NCI-H69 (cell line): ENCODE measurements at places on chromosomes 4 and X.

DNA sequence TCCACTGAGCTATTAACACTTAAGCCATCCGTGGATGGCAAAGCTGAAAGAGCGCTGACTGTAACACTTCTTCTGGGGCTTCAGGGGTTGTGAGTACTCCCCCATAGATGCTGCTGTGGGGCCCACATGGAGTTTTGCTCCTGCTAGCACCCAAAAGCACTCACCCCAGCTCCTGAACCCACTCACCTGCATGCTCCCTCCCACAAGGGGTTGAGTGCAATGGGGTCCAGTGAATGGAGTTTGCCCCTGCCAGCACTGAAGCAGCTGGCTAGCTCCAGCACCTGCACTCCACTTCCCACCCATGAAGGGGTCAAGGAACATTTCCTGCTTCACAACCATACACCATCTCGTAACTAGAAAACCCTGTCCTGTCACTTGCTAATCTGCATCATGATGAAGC lies 78.9 kb downstream of the IL21 start:
- DNase-seq: no peak

DNA sequence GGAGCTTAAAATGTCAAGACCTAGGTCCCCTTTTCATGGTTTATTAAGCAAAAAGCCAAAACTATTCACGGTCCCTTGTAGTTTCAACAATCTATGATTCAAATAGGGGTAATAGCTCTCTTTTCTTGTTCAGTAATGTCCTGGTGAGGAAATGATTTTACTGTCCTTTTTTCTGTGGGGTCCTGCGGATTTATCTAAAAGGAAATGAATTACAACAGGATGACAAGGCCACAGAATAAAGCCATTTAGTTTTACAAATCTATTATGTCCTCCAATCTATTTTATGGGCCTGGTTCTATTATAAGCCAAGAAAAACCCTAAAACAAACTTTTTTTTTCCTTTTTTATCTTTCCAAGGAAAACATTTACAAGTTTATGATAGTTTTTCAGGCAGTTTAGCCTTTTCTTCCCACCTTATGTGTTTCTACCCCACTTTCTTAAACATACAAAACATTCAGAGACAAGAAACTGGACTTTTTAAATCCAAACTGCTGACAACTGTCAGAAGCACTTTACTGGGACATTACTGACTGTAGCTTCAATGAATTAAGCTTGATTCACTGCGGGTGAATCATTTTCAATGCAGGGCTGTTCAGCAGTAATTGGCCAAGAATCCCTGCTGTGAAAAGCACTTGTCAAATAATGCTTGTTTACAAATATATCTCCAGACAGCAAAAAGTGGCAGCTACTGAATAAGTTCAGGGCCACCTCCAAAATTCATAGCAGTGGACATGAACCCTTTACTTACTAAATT lies 4.3 kb downstream of the EPHA5 start:
- DNase-seq: peak; percentile 96

DNA sequence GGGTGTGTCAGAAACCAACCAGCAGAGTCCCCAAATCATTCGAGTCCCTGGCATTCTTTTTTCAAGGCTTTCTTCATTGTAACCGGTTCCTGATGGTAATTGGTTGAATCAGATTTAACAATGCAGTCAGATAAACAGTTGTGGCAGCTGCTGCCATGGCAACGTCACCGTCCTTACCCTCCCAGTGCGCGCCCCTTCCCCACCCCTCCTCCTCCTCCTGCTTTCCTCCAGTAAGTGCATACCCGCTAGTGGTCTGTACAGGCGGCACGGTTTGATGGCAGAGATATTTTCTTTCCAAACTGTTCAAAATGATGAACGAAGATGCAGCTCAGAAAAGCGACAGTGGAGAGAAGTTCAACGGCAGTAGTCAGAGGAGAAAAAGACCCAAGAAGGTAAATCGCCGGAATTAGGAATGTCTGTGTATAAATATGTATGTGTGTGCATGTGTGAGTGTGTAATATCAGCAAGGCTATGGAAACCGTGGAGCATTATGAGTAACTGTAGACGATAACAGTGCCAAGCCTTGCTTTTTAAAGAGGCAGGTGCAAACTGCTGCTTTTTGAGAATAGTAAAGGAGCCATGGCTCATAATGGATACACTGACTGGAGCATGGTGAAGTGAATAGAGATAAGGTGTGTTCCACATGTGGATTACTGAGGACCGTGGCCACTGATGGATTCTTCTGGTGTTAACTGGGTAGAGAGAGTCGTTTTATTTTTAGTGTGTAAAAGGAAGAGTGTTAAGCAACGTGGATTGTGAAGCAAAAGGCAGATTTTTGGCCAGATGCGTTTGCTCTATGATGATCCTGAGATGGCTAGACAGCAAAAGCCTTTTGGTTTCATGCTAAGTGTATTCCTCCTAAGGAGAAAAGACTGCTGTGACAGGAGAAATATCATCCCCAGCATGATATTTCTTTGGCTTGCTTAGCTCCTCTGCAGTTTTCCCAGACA lies at the start of gene ANK2:
Gene ANK2 (plus strand): TSS at position 233 of the 950 bp plus-strand sequence. CDS start 76 bp downstream, at position 309.
- DNase-seq: peak; percentile 93

- no peak for DNase-seq
Observed at GRCh38 chrX:85140964-85141363, 102.6 kb downstream of the SATL1 start.

DNA sequence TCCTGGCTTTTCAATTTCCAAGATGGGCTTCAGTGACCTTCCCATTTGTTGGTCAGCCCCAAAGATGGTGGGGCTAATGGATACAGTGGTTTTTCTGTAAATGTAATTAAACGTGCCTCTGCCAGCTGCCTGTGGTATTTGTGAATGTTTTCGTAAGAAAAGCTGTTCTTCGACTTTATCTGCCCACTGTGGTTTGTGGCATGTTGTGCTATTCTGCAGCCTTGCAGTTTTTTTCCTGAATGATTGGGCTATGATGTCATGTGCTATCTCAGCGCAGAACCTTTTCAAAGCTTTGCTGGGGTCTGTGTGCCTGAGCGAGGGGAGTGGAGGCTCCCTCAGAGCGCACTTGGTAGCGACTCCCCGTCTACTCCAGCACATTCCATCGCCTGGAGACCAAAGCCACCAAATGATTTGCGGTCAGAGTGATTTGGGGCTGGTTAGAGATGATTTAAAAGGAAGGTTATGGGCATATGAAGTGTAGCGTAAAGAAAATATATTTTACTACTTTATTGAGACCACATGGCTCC lies 137.5 kb downstream of the PALLD start:
- DNase-seq: no peak

DNA sequence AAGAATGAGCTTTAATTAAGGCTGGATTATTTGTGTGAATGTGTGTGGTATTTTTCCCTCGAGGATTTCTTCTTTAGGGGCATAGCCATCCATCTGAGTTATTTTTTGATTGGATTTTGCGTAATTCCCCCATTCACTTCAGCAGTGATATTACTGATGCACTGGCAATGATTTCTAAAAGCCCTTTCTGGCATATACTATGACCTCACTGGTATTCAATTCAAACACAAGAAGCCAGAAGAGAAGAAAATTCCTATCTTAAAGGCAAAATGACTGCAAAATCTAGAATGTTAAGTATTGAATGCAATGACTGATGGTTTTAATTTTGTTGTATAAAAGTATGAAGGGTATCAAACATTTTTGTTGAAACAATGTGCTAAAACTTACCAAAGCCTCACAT lies 71.1 kb upstream of the DDIT4L start:
- no peak for DNase-seq

GRCh38 chr4:52299120-52299519 lies 248.0 kb downstream of the SPATA18 start:
- DNase-seq: peak; percentile 55

- no peak for DNase-seq
Observed at GRCh38 chrX:149760965-149761364, 12.9 kb upstream of the HSFX1 start.

DNA sequence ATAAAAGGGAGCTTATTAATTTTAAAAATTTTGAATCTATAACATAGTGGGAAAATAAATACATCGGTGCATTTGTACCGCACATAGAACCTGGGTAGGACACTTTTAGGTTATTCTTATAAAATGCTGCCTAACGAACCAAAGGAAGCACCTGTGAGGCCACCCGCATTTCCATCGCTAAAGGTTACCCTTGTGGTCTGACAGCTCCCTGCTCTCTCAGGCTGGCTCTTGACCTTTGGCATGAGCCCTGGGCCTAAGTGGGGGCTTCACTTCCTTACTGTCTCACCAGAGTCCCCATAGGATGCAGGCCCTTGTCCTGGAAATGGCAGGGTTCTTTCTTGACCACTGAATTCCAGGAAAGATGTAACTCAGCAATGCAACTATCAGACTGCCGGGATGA lies 46.0 kb downstream of the HADH start:
- no peak for DNase-seq

- no peak for DNase-seq
Observed at GRCh38 chrX:24243692-24244091, 70.2 kb downstream of the SUPT20HL2 start.

DNA sequence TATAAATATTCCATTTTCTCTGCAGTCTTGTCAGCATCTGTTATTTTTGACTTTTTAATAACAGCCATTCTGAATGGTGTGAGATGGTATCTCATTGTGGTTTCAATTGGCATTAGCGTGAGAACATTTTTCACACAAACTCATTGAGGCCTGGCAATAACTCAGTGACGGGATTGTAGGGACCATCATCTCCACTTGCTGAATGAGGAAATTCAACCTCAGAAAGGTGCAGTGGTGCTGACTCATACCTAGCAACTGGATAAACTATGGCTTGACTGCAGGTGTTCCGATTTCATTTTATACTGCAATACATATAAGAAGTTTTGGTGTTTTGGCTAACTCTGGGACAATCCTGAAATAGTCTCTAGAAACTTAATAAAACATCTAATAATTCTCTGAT lies 88.3 kb upstream of the DDIT4L start:
- no peak for DNase-seq

- DNase-seq: no peak
Observed at GRCh38 chr4:39051492-39051891, 10.5 kb upstream of the KLHL5 start.

DNA sequence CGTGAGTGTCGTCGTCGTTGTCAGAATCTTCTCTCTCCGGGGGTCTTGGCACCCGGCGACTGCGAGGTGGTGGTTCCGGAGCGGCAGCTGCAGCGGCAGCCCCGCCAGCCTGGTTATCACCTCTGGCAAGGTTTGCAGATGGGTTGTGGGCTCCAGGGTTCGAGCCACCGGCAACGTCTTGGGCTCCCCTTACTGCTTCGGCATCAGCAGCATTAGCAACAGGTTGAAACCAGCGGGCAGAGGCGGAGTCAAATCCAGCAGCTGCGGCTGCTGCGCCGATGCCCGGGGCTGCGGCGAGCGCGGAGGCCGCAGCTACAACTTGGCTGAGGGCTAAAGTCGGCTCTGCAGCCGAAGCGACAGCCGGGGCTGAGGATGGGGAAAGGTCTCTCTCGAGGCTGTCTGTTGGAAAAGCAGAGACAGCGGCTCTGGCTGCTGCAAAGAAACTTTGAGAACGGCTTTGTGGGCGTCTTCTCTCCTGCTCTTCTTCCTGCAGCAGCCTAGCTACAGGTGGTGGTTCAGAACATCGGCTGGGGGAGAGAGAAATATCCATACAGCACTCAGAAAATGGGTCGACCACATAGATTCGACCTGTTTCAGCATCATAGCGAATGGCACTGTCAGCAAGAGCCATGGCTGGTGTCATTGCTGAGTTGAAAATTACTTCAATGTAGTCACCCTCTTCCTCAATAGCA lies 3.6 kb downstream of the IRS4 start:
- peak; percentile 51 for DNase-seq

DNA sequence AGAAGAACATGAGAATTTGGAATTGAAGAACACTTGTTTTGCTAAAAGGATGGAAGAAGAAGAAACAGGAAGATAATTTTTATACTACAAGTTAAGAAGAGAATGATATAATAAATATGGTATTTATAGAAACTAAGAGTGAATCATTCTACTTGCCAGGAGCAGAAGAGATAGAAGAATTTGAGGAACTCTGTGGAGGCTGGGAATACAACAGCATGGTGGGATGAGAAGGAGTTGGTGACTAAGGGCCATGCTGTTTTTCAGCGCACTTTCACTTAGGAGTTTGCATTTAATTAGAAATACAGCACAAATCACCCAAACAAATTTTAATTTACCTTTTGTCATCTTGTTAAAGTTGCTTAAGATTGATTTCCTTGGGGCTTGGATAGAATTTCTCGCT lies 20.5 kb downstream of the HADH start:
- no peak for DNase-seq

- no peak for DNase-seq
Observed at GRCh38 chrX:63713526-63713925, 71.5 kb downstream of the ARHGEF9 start.

DNA sequence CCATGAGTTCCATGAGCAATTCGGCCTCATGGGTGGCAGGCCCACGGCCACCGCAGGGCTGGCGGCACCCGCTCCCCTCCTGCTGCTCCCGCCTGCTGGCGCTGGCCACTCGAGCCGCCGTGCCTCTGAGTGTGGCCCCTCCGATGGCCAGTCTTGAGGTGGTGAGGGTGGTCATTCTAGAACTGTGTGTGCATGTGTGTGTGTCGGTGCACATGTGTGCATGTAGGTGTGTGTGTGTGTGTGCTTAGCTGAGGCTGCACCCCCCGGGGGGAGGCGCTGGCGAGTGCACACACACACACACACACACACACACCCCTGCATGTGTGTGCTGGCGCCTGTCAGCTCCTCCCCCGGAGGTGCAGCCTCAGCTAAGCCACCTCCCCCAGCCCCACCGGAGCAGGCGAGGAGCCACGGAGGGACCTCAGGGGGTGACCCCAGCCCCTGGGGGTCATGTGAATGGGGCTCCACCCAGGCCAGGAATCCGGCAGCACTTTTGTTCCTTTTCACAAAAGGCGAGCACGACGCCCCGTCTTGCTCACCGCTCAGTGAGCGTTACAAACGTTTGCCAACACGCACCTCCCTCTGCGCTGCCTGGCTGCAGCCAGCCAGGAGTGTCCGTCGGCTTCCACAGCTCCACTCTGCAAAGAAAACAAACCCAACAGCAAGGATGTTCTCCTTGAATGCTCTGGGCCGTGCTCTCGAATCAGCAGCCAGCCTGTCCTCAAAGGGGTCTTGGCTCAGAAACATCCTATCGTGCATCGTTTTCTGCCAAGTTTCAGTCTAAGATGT lies 29.9 kb downstream of the FGFRL1 start:
- DNase-seq: peak; percentile 55

DNA sequence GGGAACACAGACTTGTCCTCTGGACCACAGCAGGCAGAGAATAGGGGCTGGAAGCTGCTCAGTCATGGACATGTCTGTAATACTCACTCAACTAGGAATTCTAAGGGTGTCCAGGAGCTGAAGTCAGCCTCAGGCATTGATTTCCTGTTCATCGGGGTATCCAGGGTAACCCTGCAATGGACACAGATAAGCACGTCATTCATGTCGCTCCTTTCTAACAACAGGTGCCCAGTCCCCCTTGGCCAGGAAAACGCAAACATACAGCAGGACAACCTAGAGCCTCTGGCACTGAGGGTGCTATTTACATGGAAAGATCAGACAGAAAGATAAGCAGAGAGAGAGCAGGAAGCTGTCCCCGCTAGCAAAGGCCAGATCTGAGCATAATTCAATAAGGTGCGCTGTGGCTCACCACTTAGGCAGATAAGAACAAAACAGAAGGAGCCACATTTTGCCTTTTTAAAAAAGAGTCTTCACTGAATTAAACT lies 21.3 kb downstream of the QDPR start:
- DNase-seq: peak; percentile 10

GRCh38 chrX:44914532-44915198 lies 41.7 kb downstream of the KDM6A start:
- no peak for DNase-seq
